ENCODE measurements at places on chromosomes 6 and 20.

DNA sequence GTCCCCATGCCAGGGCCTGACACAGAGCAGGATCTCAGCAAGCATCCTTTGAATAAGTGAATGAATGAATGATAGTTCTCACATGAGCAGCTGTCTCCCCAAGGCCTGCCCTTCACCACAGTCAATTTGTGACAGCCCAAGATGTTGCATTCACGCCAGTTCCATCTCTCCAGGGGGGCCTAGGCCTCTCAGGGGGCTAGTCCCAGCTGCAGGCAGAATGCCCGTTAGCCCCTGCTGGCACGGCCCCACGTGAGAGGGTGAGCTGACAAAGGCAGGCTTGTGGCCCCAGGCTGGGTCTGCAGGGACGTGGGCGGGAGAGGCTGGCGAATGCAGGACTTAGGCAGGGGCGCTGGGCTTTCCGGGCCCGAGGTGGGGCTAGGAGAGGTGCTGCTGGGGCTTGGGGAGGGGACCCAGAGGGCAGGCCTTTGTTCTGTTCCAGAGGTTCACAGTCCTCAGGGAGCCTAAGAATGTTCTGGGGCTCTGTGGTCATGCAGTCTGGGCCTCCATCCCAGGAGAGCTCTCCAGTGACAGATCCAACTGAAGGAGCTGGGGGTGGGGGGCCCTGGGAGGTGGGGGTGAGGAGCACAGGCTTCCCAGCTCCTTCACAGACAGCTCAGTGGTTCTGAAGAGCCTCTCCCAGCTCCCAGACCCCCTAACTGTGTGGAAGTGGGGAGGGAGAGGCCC, 30.5 kb upstream of the TLDC2 start:
- no peak for DNase-seq
- peaks cover 36% of the 10 kb centered on the region for H3K4me1 ChIP-seq
- H3K27ac ChIP-seq = peak overlapping the region; percentile 45
- no peak overlapping the region for H3K4me3 ChIP-seq
- no peaks in the 10 kb centered on the region for H3K27me3 ChIP-seq

DNA sequence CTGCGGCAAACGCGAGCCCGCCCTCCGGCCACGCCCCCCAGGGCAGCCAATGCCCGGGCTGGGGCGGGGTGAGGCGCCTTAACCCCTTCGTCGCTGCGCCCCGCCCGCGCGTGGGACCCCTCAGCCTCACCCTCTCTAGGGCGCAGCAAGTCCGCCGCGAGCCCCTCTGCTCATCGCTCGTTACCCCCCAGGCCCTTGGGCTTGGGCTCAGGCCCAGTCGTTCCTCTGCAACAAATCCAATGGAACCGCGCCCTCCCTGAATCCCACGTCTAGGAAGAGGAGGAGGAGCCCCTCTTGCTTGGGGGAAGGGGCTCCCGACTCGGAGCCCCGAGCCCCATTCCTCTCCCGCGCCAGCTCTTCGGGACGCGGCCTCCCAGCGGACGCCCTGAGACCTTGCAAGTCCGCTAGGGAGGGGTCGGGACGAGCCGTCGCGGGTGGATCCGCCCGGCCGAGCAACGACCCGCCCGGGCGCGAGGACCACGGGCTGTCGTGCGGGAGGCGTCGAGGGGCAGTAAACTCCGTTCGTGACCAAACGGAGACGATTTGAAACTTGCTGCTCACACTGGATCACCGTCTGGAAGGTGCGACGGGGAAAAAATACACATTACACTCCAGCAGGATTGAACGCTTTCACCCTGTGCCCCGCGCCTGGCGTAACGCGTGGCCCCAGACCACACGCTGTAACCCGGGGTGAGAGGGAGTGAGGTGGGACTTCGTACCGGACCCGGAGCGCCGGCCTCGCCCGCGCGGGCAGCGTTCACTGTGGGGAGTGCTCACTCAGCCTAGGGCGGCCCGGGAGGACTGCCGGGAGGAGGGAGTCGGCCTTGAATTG, 477 bp upstream of the LZTS3 start:
- H3K27ac ChIP-seq = peak overlapping the region; percentile 13
- peak overlapping the region; percentile 91 for H3K4me3 ChIP-seq
- H3K4me1 ChIP-seq = no peaks in the 10 kb centered on the region
- no peaks in the 10 kb centered on the region for H3K36me3 ChIP-seq

DNA sequence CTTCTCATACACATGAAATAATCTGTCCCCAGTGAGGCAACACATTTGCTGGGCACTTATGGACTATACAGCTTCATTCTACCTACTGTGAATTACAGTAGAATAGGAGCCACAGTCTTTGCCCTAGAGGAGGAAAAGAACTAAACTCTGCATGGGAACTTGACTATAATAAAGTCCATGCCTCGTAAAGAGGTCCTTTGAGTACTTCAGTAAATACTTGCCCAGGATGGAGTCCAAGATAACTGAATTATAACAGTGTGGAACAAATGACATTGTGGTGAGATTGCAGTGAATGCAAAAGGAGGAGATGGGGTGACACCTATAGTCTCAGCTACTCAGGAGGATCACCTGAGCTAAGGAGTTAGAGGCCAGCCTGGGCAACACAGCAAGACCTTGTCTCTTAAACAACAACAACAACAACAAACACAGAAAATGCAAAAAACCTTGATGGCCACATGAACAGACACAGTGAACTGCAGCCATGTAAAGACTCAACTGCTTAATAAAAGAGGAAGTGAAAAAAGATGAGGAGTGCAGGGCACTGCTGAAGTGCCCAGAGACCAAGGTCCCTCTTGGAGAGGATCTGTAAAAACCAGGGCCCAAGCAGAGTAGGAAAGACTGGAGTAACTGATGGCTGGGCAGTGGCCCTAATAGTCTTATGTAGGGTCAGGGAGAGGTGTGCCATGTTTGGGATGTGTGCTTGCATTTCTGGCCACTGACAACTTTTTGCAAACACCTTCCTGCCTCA, 3.7 kb downstream of the MRPS18A start:
- DNase-seq = no peak
- H3K4me1 ChIP-seq = peaks cover 2% of the 10 kb centered on the region

DNA sequence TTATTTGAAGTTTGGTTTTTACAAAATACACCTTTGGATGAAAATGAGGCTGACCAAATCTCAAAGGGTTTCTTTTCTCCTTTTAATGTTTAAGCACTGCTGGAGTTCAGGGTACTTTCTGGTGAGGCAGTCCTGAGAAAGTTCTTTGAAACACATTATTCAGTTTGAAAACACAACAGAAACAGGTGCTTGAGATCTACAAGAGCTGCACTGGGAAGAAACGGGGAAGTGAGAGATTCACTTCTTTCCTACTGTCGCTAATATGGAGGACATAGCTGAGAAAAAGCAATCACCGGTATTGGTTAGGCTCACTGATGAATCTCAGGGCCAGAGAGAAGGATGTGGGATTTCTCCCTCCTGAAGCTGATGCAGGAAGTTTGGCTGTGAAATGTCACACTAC, 22.9 kb upstream of the TMEM170B start:
- no peak overlapping the region for H3K4me3 ChIP-seq
- no peak overlapping the region for H3K27ac ChIP-seq
- H3K27me3 ChIP-seq = peaks cover 12% of the 10 kb centered on the region
- H3K36me3 ChIP-seq = no peaks in the 10 kb centered on the region
- no peaks in the 10 kb centered on the region for H3K4me1 ChIP-seq

DNA sequence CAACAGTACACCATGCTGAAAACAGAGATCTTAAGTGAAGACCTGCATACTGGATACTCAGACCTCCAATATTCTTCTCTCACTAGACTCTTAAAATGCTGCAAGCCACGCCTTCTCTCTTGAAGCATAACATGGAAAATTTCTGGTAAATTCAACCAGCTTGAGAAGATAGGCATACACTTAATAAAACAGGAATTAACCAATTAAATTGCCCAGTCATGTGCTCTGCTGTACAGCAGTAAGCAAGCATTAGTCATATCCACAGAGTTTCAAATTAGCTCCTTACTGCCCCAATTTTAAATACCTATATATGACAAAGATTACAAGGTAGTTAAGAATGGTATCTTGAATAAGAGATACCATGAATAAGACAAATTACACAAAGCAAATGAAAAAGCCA, 53.8 kb downstream of the C6orf58 start:
- no peak overlapping the region for H3K4me3 ChIP-seq
- H3K36me3 ChIP-seq = no peaks in the 10 kb centered on the region
- H3K4me1 ChIP-seq = no peaks in the 10 kb centered on the region
- H3K27ac ChIP-seq = no peak overlapping the region
- DNase-seq = no peak

DNA sequence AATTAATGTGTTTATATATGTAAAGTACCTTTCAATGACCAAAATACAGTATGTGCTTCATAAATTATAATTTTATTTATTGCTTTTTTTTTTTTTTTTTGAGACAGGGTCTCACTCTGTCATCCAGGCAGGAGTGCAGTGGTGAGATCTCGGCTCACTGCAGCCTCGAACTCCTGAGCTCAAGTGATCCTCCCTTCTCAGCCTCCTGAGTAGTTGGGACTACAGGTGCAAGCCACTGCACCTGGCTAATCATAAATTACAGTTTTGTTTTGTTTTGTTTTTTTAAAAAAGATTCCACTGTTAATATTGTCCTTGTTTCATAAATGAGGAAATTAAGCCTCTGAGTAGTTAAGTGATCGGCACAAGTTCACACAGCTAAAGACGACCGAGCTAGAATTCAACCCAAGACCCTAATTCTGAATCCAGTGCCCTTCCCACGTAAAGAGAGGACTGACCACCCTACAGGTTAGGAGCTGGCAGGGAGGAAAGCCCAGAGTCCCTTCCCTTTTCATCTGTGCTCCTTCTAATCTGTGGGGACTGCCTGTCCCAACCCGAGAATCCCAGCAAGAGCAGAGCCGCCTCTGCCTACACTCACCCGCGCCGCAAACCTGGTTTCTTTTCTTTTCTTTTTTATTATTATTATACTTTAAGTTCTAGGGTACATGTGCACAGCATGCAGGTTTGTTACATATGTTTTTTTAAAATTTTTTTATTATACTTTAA, 8.5 kb upstream of the GDF5 start:
- no peak overlapping the region for H3K4me3 ChIP-seq
- no peak overlapping the region for H3K27ac ChIP-seq
- H3K4me1 ChIP-seq = peaks cover 2% of the 10 kb centered on the region
- H3K36me3 ChIP-seq = no peaks in the 10 kb centered on the region

DNA sequence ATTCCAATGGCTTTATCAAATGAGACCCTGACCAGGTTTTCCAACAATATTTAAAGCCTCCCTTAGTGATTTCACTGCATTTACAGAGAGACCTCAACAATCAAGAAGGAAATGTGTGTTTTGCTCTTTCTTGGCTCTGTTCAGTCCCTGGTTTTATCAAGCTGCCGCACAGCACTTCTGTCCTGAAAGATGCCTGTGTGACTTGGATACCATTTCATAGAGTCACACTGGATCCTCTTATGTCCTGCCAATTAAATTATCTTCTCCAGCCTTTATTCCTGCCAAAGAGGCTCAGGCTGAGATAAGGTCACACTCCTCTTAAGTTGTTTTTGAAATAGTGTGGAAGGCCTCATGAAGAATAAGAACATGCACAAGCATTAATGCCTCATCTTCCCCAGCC, 197.0 kb upstream of the RNF217 start:
- H3K4me3 ChIP-seq = no peak overlapping the region
- no peak for DNase-seq
- H3K27ac ChIP-seq = no peak overlapping the region
- no peaks in the 10 kb centered on the region for H3K4me1 ChIP-seq
- H3K36me3 ChIP-seq = no peaks in the 10 kb centered on the region
- no peaks in the 10 kb centered on the region for H3K27me3 ChIP-seq

DNA sequence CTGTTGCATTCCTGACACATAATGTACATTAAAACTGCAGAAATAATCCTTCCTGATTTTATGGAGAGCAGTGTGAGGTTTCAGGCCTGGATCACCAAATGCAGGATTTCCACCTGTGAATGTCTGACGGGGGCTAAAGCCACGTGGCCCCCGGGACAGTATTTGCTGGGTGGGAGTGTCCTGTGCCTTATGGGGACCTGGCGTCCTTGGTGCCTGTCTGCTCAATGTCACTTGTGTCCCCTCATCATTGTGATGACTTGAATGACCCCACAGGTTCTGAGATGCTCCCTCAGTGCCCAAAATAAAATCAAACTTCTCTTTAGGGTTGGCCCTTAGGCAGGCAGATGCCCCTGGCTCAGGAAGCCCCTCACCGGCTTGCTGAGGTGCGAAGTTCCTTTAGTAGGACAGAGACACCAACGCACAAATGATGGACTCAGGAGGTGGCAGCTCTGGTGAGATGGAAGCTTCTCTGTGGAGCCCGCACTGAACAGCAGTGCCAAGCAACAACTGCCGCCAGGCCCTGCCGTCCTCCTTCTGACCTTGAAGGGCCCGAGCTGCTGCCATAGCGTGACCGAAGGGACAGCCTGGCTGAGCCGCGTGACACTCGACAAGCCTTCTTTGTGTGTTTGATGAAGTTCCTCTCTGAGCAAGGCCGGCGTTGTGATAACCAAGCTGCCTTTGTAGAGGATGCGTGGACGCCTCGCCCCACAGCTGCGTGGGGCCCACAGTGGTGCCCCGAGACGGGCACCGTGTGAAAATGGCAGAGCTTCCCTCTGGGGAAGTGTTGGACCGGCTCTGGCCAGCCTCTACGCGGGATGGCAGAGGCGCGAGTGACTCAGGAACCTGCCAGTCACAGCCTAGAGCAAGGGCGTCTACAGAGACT, 30.9 kb downstream of the FRMD1 start:
- no peak overlapping the region for H3K27ac ChIP-seq
- H3K36me3 ChIP-seq = no peaks in the 10 kb centered on the region

GRCh38 chr6:157848693-157849092, 25.6 kb downstream of the SNX9 start:
- no peaks in the 10 kb centered on the region for H3K36me3 ChIP-seq
- no peaks in the 10 kb centered on the region for H3K27me3 ChIP-seq
- no peak overlapping the region for H3K4me3 ChIP-seq
- no peak overlapping the region for H3K27ac ChIP-seq

DNA sequence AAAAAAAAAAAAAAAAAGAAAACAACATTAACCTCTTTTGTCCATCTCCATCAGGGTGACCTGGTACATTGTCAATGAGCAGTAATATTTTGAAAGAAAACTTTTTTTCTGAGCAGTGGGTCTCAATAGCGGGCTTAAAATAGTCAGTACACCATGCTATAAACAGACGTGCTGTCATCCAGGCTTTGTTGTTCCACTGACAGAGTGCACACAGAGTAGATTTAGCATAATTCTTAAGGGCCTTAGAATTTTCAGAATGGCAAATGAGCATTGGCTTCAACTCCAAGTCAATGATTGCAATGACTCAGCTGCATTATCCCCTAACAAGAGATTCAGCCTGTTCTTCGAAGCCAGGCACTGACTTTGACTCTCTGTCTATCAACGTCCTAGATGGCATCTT, 35.6 kb downstream of the MAP7 start:
- H3K27me3 ChIP-seq = peaks cover 16% of the 10 kb centered on the region

- DNase-seq = no peak
- H3K27me3 ChIP-seq = no peaks in the 10 kb centered on the region
- H3K36me3 ChIP-seq = peaks cover 15% of the 10 kb centered on the region
- no peak overlapping the region for H3K4me3 ChIP-seq
- H3K4me1 ChIP-seq = peaks cover 8% of the 10 kb centered on the region
- no peak overlapping the region for H3K27ac ChIP-seq
Observed at GRCh38 chr20:1302685-1303541, 26.0 kb downstream of the SDCBP2 start.

- H3K4me3 ChIP-seq = no peak overlapping the region
- H3K4me1 ChIP-seq = no peaks in the 10 kb centered on the region
- no peak overlapping the region for H3K27ac ChIP-seq
- peak; percentile 96 for DNase-seq
- peaks cover 4% of the 10 kb centered on the region for H3K27me3 ChIP-seq
Observed at GRCh38 chr6:126180585-126180984, 159.3 kb upstream of the CENPW start.
